Suprapubic skin (tissue), 4 donors: ENCODE measurements at places on chromosomes 2 and 18.
A peak's percentile ranks its signal among the peaks of the same experiment; 100 is the strongest.

DNA sequence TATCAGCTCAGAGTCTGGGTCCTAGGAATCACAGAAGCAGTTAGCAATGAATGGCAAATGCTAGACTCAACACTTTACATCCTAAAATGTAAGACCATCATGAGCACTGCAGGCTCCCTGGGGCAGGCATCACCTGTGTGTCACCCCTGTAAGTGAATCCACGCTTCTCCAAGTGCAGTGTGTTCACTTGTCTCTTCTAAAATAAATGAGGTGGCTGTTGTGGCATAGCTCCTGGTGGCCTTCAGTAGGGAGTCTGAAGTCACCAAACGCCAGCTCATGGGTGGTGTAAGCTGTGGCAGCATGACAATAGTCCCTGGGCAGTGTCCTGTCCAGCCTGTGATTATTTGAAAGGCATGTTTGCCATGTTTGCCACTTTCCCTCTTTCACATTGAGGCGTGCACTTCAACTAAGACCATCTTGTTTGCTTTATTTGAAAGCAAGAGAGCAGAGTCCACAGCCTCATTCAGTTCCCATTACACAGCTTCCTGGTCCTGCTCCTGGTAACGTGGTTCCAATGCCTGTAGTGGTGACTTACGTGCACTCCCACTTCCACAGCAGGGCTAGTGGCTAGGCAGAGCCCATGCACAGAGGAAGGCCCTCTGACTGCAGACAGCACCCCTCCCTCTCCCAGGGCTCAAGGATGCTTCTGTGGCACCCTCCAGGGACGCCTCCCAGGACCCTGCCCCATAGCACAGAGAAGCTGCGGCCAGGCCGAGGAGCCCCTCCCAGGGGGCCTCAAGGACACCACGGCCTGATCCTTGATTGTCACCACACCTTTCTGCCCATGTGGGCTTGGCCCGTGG is 24.3 kb downstream of the COA5 start:
- no peak for DNase-seq

GRCh38 chr2:8159966-8160603 is 521.8 kb upstream of the ID2 start:
- DNase-seq = no peak

DNA sequence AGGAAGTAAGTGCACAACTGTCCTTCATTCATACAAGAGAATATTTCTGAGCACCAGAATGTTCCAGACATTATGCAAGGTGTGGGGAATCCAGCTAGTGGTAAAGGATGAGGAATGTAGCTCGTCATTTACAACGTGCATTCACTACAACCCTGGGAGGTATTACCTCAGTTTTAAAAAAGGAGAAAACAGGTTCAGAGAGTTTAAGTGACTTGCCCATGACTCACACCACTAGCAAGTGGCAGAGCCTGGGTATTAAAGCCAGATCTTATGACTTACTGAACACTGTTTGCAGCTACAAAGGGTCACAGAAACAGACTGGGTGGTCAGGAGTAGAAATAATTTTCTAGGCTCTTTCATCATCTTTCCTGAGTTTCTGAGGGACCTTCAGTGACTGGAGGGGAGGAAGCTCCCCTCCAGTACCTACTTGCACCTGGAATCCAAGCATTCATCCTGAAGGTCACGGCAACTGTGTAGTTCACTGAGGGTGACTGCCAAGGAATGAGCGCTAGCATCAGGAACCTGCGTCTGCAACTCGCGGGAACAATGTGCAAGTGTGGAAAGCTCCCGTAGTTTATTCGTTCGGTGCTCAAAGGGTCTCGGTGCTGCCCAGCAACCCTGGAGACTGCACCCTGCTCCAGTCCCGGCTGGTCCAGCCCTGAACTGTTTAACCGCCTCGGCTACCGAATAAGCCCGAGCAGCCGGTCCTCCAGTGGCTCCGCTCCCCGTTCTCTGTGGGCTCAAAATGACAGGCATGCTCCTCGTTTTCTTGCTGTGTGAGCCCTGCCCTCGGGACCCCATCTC is 647 bp downstream of the CCDC121 start:
- DNase-seq = peak; percentile 64

- no peak for DNase-seq
These were observed 9.7 kb downstream of the TCF23 start for GRCh38 chr2:27158468-27158867.

DNA sequence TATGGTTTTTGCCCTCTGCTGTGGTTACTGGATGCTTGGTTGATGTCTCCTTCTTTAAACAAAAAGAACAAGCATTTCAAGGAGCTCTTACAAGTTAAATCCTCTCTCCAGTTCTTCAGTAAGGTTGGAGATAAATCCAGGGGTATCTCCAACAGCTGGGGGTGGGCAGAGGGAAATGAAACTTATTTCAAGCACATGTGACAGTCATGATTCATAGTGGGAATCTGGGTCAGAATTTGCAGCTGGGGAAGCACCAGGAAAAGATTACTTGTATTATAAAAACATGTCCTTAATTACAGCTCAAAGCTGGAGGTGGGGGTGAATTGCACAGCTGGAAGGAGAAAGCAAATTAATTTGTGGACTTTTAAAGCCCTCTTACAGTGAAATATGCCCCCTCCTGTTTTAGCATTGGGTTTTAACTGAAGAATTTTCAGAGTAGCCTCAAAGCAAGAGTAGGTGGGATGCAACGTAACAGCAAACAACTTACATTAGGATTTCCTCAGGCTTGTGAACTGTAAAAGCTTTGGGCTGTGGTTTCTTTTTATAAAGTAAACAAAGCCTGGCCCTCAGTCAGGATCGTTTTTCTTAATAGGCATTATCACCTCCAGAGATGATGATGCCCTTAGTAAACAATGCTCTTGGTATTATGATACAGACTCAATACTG is 596.4 kb downstream of the NYAP2 start:
- no peak for DNase-seq

GRCh38 chr18:2538844-2539243 is 32.5 kb downstream of the METTL4 start:
- no peak for DNase-seq
